Stimulated activated CD8-positive, alpha-beta memory T cell treated with anti-CD3 and anti-CD28 coated beads, Interleukin-7, amount 100 ng/mL, for 1 hour (primary cell): ENCODE measurements at places on chromosomes 16 and 17.

DNA sequence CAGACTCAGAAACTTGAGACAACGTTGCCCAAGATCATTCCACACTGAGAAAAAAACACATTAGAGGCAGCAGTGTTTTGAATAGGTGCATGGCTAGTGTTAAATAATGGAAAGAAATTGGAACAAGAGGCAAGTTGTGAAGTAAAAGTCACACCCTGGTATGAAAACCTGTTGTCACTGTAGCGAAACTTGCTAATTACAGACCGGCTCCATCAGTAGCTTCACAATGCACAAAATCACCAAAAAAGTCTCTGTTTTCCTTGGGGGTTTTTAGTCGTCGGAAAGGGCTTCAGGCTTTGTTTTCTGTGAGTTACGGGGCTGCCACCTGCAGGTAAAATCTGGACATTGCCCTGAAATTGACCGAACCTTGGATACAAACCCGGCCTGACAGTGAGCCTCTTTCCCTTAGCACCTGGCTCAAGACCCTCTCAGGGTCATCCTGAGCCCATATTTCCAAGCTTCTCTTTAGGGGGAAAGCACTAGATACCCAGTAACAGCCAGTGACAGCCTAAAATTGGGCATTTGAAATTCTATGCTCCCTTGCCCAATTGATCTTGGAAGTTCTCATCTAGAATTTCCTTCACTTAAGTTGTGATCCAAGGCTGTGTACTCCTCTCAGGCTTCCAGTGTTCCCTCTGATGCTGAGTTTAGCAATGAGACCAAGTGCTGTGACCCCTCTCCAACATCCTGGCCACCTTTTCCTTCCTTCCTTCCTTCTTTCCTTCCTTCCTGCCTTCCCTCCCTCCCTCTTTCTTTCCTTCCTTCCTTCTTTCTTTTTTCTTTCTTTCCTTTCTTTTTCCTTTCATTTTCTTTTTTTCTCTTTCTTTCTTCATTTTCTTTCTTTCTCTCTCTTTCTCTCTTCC is 7.2 kb upstream of the GRB2 start:
- peak; percentile 34 for DNase-seq

DNA sequence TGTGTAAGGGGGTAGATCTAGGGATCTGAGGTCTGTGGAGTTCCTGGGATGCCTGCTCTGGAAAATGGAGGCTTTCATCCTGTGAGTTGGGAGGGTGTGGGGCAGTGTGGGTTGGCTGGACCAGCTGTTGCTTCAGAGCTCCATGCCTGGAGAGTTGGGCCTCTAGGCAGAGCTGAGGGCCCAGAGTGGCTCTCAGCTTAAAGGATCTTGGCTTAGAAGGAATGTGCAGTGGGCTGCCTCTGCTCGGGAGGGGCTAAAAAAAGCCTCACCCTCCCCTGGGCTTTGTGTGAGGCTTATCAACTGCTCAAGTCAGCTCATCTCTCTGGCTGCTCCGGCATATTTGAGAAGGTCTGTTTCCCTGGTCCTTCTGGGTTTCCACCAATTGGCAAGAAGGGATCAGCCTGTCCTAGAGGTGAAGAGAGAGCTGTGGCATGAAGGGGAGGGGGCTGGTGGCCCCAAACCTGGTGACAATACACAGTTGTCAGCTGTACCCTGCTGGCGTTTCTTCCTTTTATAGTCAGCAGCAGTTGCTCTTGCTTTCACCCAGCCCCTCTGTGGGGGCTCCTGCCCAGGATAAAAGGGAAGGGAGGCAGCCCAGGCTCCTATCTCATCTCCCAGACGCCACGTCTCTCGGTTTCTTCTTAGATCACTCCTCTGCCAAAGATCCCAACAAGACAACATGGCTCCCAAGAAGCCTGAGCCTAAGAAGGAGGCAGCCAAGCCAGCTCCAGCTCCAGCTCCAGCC is at the start of gene MYL4:
Gene MYL4 (plus strand): TSS at position 605 of the 745 bp plus-strand sequence. CDS start 75 bp downstream, at position 680.
- DNase-seq, result no peak

DNA sequence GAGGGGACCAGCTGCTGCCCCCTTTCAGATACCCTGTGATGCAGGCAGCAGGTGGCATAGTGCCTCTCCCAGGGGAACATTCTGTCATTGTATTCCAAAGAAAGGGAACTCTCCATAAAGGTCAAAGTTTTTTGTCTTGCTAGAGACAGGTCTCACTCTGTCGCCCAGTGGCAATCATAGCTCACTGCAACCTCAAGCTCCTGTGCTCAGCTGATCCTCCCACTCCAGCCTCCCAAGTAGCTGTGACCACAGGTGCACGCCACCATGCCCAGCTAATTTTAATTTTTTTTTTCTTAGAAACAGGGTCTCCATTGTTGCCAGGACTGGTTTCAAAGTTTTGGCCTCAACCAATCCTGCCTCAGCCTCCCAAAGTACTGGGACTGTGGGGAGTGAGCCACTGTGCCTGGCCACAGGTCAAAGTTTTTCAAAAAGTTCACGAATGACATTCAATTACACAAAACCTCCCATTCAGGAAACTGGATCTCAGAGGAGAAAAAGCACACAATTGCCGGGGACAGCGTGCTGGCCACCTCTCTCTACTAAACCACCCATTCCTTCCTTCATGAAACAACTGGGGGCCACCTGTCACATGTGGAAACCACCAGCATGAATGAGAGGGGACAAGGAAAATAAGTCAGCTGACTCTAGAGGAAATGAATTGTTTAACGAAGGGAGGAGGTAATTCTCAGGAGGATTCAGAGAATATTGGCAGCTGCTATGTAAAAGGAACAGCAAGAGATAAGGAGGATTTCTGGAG is 80.0 kb downstream of the MARCHF10 start:
- no peak for DNase-seq

DNA sequence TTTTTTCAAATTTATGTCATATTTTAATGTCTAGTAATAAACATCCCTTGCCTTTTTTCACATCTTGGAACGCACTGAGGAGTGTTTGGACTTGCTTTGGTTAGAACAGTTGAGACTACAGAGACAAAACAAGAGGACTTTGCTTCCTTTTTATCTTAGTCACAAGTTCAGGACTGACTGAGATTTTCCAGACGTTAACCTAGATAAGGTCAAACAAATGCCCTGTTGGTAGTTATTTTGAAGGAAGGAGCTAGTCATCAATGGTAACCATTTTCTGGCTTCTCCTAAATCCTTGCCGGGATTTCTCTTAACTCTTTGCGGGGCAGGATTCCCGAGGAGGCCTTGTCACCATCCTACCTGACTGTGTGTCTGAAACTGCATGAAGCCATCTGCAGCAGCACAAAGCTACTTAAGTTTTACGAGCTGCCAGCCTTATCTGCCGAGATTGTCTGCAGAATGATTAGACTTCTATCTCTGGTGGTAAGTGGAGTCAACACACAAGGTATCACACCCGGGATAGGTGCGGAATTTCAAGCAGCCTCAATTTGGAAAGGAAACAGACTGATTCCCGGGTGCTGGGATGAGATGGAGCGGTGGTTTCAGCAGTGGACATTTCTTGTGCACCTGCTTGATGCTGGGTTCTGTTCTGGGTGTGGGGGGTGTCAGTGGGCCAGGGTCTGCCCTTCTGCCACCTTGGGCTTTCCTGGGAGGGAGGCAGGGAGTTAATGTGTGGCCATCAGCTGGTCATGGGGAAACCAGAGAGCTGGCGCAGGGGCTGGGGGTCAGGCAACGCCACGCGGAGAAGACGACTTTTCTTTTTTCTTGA is 48.3 kb downstream of the RNF213 start:
- no peak for DNase-seq

GRCh38 chr17:31678431-31678830 is 180.6 kb downstream of the COPRS start:
- no peak for DNase-seq

- no peak for DNase-seq
Observed at GRCh38 chr17:39393736-39394135, 7.7 kb downstream of the FBXL20 start.

GRCh38 chr16:82061861-82062525 is 26.9 kb downstream of the HSD17B2 start:
- no peak for DNase-seq

- DNase-seq, result no peak
Observed at GRCh38 chr16:68113059-68113761, 28.0 kb downstream of the NFATC3 start.

DNA sequence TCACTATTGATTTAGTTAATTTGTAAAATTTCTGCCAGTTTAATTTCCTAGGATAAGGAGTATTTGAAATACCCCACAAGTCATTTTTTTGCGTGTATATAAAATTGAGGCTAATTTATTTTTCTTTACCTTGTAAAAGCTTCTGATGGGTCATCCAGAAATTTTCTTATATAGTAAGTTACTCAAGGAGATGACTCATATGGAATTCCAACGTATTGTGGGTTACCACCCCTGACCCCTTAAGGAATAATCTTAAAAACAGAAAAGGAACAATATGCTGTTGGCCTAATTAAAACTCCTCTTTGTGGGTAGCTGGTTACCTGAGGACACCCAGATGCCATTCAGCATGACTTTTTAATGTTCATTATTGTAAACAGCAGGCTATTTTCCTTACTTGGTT is 13.6 kb downstream of the HEATR6 start:
- DNase-seq, result no peak

DNA sequence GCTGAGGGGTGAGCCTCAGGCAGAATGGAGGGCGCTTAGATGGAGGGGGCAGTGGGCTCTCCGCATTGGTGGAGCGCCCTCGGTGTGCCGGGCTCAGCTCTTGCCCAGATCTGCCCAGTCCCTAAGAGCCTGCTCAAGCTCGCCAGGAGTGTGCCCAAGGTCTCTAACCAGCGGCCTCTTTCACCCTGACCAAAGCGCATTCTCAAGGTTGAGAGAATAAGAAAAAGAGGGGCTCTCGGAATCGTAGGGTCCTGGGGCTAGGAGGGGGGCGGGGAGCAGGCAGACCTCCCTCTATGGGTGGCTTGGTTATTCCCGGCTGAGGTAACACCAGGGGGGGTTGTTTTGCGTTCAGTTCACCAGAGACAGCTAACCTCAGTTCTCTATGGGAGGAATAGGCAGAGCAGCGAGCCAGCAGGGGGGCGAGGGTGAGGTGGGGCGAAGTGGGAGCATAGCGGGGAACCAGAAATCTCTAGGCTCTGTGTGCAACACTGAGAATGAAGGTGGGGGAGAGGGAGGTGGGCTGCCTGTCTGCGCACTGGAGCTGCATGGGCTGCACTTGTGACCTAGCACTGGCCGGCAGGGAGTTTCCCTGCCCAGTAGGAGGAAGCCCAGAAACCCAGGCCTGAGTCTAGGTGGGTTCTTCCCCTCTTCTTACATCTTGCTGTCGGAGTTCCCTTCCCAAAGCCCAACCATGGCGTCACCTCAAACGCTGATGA is 3.0 kb downstream of the TMEM132E start:
- no peak for DNase-seq

DNA sequence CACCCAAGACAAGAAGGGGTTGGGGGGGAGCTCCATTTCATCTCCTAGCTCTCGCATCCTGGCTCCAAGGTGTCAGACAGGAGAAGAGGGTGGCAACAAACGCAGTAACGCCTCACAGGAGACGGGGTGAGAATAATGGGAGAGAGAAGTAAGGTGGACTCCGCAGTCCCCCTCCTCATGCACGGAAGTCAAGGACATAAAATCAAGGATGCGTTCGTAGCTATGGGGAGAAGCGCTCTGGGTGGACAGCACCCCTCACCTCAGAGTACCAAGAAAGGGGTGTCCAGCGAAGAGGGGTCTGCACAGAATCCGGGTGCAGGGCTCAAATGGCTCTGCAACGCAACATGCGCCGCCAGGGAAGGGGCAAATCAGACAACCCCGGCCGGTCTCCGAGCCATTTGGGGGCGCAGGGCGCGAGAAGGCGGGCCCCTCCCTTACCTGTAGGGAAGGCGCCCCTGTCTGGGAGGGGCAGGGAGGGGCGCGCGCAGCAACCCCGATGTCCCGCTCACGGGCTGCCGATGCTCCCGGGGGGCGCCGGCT is 555 bp downstream of the HDAC5 start:
- DNase-seq, result no peak

GRCh38 chr17:72305472-72305871 is 184.7 kb downstream of the SOX9 start:
- no peak for DNase-seq

DNA sequence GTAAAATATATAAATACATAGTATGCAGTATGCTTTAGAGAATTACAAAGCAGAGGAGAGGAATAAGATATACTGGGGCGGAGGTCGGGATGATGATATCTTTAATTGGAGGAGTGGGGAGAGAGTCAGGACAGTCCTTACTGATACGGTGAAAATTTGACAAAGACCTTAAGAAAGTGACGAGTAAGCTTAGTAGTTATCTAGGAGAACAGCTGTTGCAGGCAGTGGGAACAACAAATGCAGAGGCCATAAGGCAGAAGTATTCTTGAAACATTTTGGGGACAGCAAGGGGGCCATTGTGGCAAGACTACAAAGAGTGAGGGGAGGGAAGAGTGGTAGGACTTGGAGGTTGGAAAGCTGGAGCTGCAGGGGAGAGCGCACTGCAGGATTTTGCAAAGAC is 22.3 kb upstream of the CDC6 start:
- DNase-seq, result no peak

GRCh38 chr16:2761886-2762583 is 9.6 kb downstream of the SRRM2 start:
- no peak for DNase-seq

- no peak for DNase-seq
Observed at GRCh38 chr17:81151278-81151677, 14.0 kb upstream of the PVALEF start.

GRCh38 chr17:5022171-5022711 is 13.0 kb downstream of the SLC52A1 start:
- DNase-seq, result no peak

- no peak for DNase-seq
Observed at GRCh38 chr17:51820766-51821165, 337.7 kb downstream of the CA10 start.

GRCh38 chr17:1239210-1239609 is 31.0 kb upstream of the BHLHA9 start:
- no peak for DNase-seq

- no peak for DNase-seq
Observed at GRCh38 chr16:79509211-79509631, 91.3 kb downstream of the MAF start.

- DNase-seq, result no peak
Observed at GRCh38 chr17:64282753-64283080, 19.7 kb upstream of the TEX2 start.

DNA sequence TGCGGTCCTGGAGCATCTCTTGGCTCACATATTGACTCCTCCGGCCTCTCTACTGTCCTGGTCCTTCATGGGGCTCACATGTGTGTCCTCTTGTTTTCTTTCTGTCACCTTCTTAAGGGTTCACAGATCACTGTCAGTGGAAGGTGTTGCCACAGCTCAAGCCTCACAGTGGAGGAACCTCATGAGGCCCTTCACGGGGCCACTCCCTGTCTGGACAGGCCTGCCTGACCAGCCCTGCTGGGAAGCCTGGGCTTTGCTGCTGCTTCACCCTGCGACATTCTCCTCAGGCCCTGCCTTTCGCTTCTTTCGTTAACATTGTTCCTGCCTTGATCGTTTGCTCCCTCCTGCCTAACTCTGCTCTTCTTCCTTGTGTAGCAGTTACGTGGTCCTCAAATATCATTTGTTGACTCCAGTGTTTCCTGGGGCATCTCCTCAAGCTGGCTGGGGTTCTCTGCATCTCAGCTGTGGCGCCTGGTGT is 55.9 kb downstream of the WDR45B start:
- no peak for DNase-seq

GRCh38 chr17:80445726-80446110 is 30.7 kb downstream of the NPTX1 start:
- no peak for DNase-seq

- no peak for DNase-seq
Observed at GRCh38 chr16:86865851-86866662, 287.7 kb downstream of the FOXL1 start.
